Keratinocyte (primary cell): ENCODE measurements at places on chromosomes 2 and 18.

DNA sequence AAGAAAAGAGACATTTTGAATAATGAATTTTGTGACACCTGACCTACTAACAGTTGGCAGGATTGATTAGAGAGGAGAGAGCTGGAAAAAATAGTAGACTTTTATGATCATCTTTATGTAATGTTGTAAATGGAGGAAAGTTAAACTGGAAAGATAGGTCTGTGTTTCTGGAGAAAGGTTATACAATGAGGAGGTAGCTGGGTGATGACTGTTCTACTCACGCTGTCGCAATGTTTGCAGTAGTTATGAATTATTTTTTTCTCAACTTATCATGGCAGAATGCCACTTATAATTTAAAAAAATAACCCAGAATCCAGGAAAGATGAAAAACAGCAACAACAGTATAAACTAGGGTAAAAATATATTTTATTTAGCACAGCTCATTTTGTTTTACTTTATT lies 364.9 kb downstream of the SPAG16 start:
- no peak for DNase-seq

DNA sequence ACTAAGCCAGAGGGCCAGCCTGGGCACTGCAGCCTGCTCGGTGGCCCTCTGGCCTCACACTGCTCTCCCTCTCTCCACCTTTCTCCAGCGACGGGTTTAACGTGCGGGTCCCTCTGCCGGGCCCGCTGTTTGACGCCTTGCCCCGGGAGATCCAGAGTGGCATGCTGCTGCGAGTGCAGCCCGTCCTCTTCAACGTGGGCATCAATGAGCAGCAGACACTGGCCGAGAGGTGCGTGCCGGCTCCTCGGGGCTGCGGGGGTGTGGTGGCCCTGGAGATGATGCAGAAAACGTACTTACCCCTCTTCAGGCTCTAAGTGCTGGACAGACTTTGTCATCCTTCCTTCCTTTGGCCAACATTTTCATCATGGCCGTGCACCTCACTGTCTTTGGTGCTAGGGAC lies 42.4 kb downstream of the COA5 start:
- no peak for DNase-seq

DNA sequence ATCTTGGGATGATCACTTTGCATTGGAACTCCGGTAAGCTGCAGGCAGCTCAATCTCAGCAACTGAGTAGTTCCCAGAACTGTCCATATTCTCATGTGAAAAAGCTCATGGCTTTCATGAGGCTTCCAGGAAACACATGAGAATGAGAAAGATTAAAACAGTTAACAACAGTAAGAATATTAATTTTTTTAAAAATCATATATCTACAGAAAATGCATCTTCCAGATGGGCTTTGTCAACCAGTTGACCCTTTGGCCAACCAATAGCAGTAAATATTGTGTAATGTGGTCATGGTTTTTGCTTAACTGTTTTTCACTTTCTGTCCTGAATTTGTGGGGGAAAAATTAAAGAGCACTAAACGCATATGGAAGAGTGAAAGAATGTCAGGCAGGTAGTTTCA lies 131.2 kb upstream of the CCDC195 start:
- no peak for DNase-seq

- no peak for DNase-seq
Measured at GRCh38 chr2:50535256-50535655, 496.7 kb downstream of the NRXN1 start.
